ENCODE measurements at places on chromosomes 6 and 20. TPM values are rescaled to one million over a fixed set of nuclear protein-coding genes. Genes with fewer than 3 reads are reported as not detected.

RUNX2 gene
- 6.3 TPM for total RNA-seq

ENPP5 gene
- 1.4 TPM for total RNA-seq

WFDC2 gene
- total RNA-seq: not detected

TFAP2C gene
- not detected for total RNA-seq

SLC17A1 gene
- not detected for total RNA-seq

RIPOR3 gene
- total RNA-seq: not detected

CLPSL2 gene
- total RNA-seq: not detected

DNA sequence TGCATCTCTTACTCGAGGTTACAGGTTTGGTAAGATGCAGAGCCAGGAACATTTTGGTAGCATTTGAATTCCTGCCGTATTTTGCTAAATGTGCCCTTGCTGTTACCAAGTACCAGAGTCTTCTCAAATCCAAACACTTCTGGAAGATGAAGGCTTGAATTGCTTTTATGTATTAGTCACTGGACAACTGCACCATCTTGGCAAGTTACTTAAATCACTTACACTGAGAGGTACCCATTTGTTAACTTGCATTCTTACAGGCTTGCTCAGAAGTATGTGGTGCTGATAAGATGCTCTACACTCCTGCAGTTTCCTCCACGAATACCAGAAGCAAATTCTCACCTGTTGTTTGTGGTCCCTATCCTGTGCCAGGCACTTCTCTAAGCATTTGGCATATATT, 12.7 kb downstream of the IL22RA2 start:
- peaks cover 44% of the 10 kb centered on the region for H3K36me3 ChIP-seq
- no peak overlapping the region for H3K27ac ChIP-seq
- no peak for DNase-seq
- H3K4me3 ChIP-seq: no peak overlapping the region
- peaks cover 9% of the 10 kb centered on the region for H3K27me3 ChIP-seq

- DNase-seq: no peak
- peak overlapping the region; percentile 98 for H3K27ac ChIP-seq
- H3K36me3 ChIP-seq: peaks cover 40% of the 10 kb centered on the region
- H3K27me3 ChIP-seq: no peaks in the 10 kb centered on the region
Measured at GRCh38 chr6:89794324-89794723, 25.3 kb downstream of the MDN1 start.

DNA sequence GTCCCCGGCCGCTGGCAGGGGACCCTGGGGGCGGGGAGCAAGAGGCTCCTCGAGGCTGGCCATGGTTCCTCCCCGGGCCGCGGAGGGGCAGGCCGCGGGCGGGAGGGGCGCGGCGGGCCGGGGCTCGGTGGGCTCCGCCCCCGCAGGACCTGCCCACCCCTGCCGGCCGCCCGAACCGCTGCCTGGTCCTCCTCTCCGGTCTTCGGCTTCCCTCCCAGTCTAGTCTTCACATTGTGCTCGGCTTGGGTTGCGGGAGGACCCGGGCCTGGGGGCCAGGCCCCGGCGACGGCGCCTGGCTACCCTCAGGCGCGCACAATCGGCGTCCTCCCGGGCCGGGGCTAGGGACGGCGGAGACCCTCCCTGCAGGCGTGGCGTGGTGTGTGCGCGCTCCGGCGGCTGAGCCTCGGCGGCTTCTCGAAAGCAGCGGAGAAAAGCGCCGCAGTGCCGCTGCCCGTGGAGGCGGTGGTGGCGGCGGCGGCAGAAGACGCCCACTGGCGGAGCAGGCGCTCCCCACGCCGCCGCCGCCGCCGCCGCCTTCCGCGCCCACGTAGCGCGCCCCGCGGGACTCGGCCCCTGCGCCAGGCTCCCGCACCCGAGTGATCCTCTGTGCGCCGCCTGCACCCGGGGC, at the start of gene PDE10A:
PDE10A (minus strand) TSS at position 493 of the 628 bp plus-strand sequence; CDS start at position 63, 430 bp downstream.
- H3K4me1 ChIP-seq: peaks cover 3% of the 10 kb centered on the region
- H3K27me3 ChIP-seq: peaks cover 63% of the 10 kb centered on the region
- H3K36me3 ChIP-seq: peaks cover 1% of the 10 kb centered on the region
- DNase-seq: peak; percentile 30
- H3K27ac ChIP-seq: peak within 1 kb of the TSS; percentile 56
- no peak within 1 kb of the TSS for H3K4me3 ChIP-seq

DNA sequence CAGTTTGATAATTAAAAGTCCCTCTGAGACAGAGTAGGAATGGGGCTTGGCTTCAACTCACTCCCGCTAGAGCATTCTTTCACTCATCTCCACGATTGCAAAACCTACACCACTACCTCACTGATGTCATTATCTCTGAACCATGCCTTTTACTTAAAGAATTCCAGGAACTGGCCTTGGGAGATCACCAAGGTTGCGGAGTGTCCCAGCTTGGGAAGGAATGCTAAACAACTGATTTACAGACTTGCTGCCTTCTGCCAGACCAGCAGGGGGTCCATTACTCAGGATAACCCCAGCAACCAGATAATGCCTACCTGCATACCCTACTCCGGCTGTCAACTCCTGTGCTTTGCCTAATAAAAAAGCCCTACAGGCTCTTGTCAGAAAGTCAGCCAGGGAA, 102.2 kb upstream of the RALGAPA2 start:
- H3K36me3 ChIP-seq: no peaks in the 10 kb centered on the region
- H3K4me3 ChIP-seq: no peak overlapping the region
- DNase-seq: no peak
- peaks cover 2% of the 10 kb centered on the region for H3K4me1 ChIP-seq

- no peaks in the 10 kb centered on the region for H3K27me3 ChIP-seq
- H3K4me1 ChIP-seq: peaks cover 9% of the 10 kb centered on the region
- H3K36me3 ChIP-seq: peaks cover 30% of the 10 kb centered on the region
- no peak overlapping the region for H3K4me3 ChIP-seq
- DNase-seq: no peak
Measured at GRCh38 chr6:144753023-144753705, 468.0 kb downstream of the UTRN start.

- H3K4me3 ChIP-seq: no peak overlapping the region
- peaks cover 2% of the 10 kb centered on the region for H3K27me3 ChIP-seq
Measured at GRCh38 chr20:54231036-54231435, 23.1 kb downstream of the PFDN4 start.

- peak overlapping the region; percentile 37 for H3K27ac ChIP-seq
- no peaks in the 10 kb centered on the region for H3K27me3 ChIP-seq
- H3K4me3 ChIP-seq: no peak overlapping the region
- peaks cover 19% of the 10 kb centered on the region for H3K36me3 ChIP-seq
- DNase-seq: no peak
Measured at GRCh38 chr6:16585805-16586204, 175.5 kb downstream of the ATXN1 start.

GRCh38 chr20:52035498-52035897, 156.1 kb downstream of the ZFP64 start:
- H3K27ac ChIP-seq: no peak overlapping the region
- no peak overlapping the region for H3K4me3 ChIP-seq
- no peaks in the 10 kb centered on the region for H3K27me3 ChIP-seq

DNA sequence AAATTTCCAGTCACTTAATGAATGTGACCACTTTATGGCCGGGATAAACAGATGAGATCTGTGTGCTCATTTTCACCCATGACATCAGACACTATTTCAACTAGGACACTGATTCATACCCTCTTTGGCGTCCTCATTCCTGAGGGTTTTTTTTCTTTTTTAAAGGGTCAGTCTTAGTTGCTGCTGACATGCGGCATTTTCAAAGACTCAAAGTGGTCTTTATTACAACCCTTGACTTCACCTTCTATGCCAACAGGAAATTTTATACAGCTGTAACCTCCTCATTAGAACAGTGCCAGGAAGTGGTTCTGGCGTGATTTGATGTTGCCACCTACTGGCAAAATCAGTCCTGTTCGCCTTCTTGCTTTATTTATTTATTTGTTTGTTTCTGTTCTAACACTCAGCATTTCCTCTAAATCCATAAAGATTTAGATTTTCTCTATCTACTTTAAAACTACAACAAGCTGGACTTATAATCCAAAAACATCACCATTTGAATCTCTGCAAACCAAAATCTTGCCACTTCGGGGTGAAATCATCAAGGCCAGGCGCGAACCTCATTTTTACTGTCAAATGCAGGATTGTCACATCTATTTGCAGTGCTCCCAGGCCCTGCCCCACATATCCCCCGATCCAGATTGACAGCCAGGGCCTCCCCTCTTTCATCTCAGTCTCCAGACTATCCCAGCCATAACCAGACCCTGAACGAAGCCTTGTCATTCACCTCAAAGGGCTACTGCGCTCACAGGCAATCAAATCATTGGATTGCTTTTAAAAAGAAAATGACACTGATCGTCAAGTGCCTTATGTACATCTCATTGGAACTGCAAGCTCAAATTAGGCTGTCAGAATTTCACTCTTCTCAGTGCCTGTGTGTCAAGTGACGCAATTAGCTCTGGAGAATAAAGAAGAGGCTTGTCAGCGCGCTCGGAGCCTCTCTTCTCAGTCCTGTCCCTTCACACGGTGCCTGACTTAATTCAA, 77.5 kb downstream of the C6orf118 start:
- no peak overlapping the region for H3K4me3 ChIP-seq
- H3K36me3 ChIP-seq: no peaks in the 10 kb centered on the region
- no peak overlapping the region for H3K27ac ChIP-seq
- DNase-seq: no peak
- no peaks in the 10 kb centered on the region for H3K4me1 ChIP-seq

- H3K27ac ChIP-seq: no peak overlapping the region
- H3K4me1 ChIP-seq: no peaks in the 10 kb centered on the region
- DNase-seq: no peak
- H3K4me3 ChIP-seq: no peak overlapping the region
- no peaks in the 10 kb centered on the region for H3K36me3 ChIP-seq
- H3K27me3 ChIP-seq: peaks cover 2% of the 10 kb centered on the region
Measured at GRCh38 chr20:46220455-46221207, 87.7 kb downstream of the CDH22 start.

GRCh38 chr6:10559522-10560152, 38.5 kb downstream of the GCNT2 start:
- peaks cover 24% of the 10 kb centered on the region for H3K36me3 ChIP-seq
- H3K27me3 ChIP-seq: no peaks in the 10 kb centered on the region
- no peak overlapping the region for H3K27ac ChIP-seq
- no peaks in the 10 kb centered on the region for H3K4me1 ChIP-seq

GRCh38 chr20:37627060-37627766, 66.6 kb upstream of the CTNNBL1 start:
- peak; percentile 62 for DNase-seq
- no peaks in the 10 kb centered on the region for H3K4me1 ChIP-seq
- H3K4me3 ChIP-seq: no peak overlapping the region

DNA sequence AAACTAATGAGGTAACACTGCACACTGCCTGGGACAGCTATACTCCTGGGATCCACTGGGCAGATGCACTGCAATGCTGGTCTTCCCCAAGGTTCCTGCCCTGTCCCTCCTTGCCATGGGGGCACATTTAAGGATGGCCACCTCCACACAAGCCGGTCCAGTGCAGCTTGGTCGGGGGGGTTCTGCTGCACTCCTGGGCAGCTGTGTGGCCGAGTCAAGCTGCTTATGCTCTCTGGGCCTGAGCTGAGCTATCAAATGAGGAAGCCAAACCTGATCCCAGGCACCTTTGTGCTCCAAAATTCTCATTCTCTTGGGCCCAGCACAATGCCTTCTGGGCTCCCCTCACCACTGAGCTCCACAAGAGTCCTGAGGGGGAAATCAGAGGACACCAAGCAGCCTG, 37.3 kb downstream of the NINL start:
- no peaks in the 10 kb centered on the region for H3K36me3 ChIP-seq
- no peaks in the 10 kb centered on the region for H3K4me1 ChIP-seq

DNA sequence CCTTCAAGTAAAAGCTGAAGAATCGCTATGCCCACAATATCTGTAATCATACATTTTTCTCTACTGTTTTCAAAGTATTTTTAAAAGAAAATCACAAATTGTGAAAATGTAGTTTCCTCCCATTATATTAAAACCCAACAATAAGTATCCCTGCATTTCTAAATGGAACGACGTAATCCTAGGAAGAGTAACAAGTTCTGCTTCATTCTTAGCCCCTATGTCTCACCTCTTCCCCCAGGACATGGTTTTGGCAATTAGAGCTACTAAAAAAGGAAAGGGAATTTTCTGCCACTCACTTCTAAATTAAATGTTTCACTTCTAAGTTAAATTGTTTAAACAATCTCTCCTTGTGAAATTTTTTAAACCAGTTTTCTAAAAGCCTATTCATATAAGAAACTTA, 47.4 kb downstream of the TBPL1 start:
- no peaks in the 10 kb centered on the region for H3K36me3 ChIP-seq
- no peaks in the 10 kb centered on the region for H3K4me1 ChIP-seq
- no peak for DNase-seq
- no peak overlapping the region for H3K4me3 ChIP-seq

DNA sequence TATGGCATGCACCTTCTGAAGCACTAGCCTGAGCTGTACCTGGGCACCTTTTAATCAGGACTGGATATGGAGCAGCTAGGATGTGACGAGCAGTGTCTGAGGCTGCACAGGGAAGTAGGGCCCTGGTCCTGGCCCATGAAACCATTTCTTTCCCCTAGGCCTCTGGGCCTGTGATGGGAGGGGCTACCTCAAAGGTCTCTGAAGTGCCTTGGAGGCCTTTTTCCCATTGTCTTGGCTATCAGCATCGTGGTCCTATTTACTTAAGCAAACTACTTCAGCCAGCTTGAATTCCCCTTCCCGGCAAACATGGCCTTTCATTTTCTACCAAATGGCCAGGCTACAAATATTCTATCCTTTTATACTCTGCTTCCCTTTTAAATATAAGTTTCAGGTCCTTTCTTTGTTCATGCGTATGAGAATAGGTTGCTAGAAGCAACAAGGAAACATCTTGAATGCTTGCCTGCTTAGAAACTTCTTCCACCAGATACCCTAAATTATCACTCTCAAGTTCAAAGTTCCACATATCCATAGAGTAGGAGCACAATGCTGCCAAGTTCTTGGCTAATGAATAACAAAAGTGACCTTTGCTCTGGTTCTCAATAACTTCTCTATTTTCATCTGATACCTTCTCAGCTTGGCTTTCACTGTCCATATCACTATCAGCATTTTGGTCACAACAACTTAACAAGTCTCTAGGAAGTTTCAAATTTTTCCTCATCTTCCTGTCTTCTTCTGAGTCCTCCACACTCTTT, 673.1 kb downstream of the HTR1B start:
- H3K27me3 ChIP-seq: no peaks in the 10 kb centered on the region
- no peak for DNase-seq
- no peak overlapping the region for H3K27ac ChIP-seq

- peak overlapping the region; percentile 97 for H3K4me3 ChIP-seq
- DNase-seq: no peak
- peak overlapping the region; percentile 90 for H3K27ac ChIP-seq
- peaks cover 2% of the 10 kb centered on the region for H3K27me3 ChIP-seq
- peaks cover 49% of the 10 kb centered on the region for H3K4me1 ChIP-seq
Measured at GRCh38 chr6:129709196-129709768, 695 bp downstream of the ARHGAP18 start.

DNA sequence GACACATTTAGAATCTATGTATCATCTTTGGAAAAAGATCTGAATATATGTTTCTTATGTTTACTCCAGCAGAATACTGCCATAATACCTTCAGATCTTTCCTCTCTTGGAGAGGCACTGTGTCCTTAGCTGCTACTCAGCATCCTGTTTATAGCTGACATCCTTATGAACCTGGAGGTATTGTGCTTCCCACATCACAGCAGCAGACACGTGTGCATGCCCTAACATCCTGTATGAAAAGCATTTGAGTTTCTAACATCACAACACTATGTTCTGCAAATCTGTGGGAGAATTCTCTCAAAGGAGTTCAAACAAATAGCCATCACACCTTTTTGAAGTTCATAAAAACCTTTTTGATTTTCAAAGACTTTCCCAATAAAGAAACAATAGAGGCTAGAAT, 216.0 kb downstream of the GJA1 start:
- H3K27me3 ChIP-seq: no peaks in the 10 kb centered on the region
- no peak for DNase-seq
- H3K36me3 ChIP-seq: no peaks in the 10 kb centered on the region
- H3K27ac ChIP-seq: no peak overlapping the region
- peak overlapping the region; percentile 41 for H3K4me3 ChIP-seq
